Right lung (tissue), 10 donors: ENCODE measurements at places on chromosomes 2 and 18. TPM values are rescaled to one million over a fixed set of nuclear protein-coding genes. Genes with fewer than 3 reads are reported as not detected.
A peak's percentile ranks its signal among the peaks of the same experiment; 100 is the strongest.

- DNase-seq = no peak
These were observed 49.6 kb upstream of the SLC5A7 start for GRCh38 chr2:107936433-107937359.

- no peak for DNase-seq
These were observed 263.1 kb downstream of the TNS1 start for GRCh38 chr2:217739741-217740140.

DNA sequence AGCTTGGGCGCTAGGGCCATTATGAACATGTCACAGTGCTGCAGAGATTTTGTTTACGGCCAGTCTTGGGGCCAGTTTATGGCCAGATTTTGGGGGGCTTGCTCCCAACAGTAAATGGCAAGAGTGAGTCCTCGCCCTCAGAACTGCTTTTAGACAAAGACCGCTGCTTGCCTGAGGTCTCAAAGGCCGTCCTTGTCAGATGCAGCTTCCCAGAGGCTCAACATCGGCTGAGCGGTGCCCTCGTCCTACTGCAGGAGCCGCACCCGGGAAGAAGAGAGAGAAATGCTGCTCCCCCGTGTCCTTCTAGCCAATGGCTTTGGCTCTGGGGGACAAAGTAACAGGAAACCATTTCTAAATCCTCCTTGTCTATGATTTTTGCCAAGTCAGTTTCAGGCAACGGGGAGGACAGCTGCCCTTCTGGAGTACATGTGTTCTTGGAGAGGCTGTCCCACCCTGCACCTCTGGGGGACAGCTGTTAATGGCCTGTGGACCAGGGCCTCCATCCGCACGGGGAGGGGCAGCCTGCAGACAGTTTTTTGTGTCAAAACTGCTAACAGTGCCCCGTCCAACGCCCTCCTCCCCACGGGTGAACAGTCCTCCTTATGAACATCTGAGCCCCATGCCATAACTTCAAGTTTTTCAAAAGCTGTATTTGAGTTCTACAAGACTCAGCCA, 66.1 kb downstream of the C18orf63 start:
- no peak for DNase-seq

DNA sequence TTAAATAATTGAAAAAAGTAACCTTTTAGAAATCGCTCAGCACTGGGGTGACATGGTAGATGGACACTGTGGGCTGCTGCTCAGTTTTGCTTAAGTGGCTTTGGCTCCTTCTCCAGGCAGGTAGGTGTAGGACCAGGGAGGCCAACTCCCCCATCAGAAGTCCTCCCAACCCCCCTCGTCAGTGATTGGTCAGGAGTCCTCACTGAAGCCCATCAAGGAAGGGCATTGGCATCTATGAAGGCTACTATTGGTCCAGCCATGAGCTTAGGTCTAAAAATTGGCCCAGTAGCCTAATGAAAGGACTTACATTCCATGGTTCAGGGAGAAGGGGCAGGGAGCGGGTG, 34.7 kb downstream of the ST3GAL5 start:
- no peak for DNase-seq

DNA sequence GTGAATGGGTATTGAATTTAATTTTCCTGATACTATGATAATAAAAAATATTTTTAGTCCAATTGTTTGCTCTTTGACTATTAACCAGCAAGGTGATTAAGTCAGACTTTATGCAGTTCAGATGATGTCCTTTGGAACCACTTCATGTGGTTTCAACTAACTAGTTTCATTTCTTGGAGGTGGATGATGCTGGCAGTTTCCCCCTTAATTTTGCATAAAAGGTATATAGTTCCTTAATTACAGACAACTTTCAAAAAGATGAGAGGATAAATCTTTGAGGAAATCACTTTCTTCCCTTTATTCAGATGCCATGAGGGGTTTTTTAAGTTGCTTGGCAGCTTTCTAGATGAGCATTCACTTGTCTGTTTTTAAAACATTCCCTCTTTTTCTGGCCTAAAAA, 223.1 kb downstream of the PHLPP1 start:
- DNase-seq = no peak

DNA sequence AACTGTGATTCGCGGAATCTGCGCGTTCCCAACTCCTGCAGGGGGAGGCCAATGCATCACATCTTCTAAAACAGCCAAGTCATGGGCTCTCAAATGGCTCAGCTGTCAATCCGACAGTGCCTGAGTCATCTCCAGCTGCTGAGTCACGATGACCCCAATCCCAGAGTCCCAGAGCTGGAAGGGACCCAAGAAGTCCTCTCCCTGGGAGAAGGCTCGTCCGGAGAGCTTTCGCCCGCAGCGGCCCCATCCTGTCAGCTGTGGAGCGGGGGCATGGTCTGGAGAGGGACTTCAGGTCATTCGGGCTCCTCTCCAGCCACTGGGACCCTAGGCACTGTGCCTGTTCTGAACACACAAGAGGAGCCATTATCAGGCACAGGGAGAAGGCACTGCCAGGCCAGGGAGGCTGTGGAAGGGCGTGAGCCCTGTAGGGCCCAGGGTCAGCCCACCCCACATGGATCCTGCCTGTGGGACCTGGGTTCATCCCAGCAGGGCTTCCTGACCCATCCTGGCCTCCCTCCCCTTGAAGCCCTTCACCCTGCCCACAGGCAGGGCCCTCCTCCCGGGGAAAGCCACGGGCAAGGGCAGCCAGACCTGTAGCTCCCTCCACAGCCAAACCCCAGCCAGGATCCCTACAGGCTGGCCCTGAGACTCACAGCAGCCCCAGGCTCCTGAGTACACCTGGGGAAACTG, 47.6 kb upstream of the GPC1 start:
- no peak for DNase-seq

GRCh38 chr18:48545757-48546321, 7.0 kb downstream of the CTIF start:
- peak; percentile 74 for DNase-seq

DNA sequence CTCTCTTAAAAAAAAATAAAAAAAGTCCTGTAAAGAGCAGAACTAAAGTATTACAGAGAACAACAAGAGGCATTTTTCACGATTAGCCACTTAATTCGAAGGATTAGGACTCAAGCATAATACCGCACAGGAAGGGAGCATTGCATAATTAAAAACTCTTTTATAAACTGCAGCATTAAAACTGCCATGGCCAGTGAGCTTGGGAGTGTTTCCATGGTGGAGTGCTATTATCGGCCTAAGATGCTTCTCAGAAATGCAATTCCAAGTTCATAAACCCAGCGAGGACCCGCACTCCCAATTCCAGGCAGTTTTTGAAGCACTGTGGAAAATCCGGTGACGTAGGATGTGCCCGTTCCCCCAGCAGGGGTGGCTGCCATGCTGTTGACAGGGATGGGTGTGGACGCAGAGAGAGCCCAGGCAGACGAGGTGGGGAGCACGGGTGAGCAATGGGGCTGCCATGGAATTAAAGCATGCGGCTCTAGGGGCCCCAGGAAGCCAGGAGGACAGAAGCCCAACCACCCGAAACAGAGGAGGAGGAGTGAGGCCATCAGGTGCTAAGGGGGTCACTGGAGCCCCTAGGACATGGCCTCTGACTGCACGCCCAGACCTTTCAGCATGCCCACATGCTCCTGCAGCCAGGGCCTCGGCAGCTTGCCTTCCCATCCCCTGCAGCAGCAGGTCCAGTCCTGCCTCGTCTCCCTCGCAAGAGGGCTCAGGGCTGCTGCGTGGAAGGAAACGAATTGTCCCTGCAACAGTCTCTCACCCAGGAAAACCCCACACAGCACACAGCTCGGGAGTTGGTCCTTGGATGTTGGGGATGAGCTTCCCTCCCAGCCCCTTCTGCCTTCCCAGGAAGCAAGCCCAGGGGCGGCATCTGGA, 233.4 kb downstream of the NDUFA10 start:
- no peak for DNase-seq

DNA sequence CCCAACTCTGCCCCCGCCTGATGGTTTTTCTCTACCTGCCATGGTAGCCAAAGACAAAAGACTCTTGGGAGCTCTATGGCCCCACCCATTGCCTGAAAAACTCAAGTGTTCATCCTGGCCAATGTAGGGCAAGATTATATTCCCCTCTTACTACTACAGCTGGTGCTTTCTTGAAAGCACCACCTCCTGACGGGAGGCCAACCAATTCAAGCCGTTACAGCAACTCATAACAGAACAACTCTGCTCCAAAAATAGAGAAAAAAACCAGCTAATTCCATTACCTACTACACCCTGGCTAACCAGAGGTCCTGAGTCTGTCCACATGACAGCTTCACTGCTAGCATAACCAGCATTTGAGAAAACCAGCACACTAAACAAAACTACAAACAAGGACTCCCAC, 127.5 kb upstream of the GAREM1 start:
- DNase-seq = no peak

Gene KLHL14
- polyA plus RNA-seq = 0.96 TPM

Gene ADD2
- 6.4 TPM for polyA plus RNA-seq

Gene TRAPPC12
- 108 TPM for polyA plus RNA-seq

Gene FAM237A
- polyA plus RNA-seq = not detected
